ENCODE measurements at places on chromosomes 6 and 20.

GRCh38 chr6:118502169-118502568 is 45.9 kb upstream of the PLN start:
- DNase-seq: no peak

DNA sequence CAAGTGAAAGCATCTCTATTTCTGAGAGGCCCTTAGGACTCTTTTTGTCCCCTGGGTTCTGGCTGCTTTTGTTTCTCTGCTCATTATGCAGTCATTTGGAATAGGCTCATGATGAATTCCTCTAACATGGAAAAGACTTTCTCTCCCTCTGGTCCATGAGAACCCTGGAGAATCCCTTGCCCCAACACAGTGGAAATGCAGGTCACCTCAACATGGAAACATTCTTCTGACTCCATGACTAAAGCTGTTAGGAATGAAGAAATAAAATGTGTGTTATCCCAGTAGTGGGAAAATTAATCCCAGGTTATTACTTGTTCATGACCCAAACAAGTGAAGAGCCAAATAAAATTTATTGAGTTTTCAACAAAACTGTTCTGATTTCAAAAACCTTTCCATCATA is 458.6 kb downstream of the EPM2A start:
- DNase-seq: no peak

DNA sequence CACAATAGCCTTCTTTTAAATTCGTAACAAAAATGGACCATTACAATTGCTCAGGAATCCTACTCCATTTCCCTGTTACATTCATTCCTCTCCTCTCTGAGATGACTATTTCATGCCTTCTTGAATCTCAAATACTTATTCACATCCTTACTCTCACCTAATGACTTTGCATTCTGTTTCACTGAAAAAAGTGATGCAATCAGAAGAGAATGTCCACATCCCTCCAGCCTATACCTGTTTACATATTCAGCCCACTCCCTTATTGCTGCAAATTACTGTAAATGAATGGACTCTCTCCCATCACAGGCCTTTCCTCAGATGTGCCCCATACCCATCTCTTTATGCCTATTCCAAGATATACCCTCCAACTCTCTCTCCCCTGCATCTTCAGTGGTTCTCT is 8.6 kb downstream of the TAAR1 start:
- DNase-seq: no peak

DNA sequence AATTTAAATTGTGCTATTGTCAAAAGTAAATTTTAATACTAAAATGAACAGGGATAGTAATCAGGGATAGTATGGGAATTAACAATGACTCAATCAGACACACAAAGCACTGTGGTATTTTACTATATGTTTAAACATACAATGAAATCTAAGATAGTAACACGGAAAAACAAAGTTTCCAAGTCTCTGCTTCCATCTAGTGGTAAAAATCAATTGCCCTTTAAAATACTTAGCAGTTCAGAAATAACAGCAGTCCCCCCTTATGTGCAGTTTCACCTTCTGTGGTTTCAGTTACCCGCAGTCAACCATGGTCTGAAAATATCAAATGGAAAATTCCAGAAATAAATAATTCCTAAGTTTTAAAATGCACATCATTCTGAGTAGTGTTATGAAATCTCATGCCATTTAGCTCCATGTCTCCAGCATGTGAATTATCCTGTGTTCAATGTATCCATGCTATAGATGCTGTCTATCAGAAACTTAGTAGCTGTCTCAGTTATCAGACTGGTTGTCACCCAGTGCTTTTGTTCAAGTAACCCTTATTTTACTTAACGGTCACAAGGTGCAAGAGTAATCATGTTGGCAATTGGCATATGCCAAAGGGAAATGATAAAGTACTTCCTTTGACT is 58.5 kb downstream of the AHI1 start:
- no peak for DNase-seq

DNA sequence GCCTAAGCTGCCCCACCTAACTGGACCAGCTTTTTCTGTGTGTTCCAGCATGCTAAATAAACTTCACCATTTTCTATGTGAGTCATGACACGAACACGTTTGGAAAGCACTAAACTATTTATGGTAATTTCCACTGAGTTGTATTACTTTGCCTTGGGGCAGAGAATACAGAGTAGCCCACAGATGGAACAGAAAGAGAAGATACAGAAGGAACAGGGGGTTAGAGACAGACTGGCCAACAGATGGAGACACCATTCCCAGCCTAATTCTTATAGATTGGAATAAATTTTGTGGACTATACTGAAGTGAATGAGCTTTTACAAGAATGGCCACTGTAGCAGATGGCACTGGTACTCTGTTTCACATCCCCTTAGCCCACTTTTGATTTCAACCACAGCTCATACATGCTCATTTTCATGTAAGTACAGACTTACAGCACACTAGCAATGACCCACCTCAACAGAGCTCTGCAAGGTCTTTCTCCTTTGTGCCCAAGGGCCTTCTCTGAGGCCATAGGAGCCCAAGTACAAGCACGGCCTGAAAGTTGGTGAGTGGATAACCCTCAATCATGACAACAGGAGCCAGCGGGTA is 13.1 kb upstream of the NT5DC1 start:
- no peak for DNase-seq

GRCh38 chr6:108687921-108688320 is 127.2 kb downstream of the FOXO3 start:
- DNase-seq: no peak

Measured in activated naive CD4-positive, alpha-beta T cell (primary cell).